ENCODE measurements at places on chromosomes 1 and 21.

DNA sequence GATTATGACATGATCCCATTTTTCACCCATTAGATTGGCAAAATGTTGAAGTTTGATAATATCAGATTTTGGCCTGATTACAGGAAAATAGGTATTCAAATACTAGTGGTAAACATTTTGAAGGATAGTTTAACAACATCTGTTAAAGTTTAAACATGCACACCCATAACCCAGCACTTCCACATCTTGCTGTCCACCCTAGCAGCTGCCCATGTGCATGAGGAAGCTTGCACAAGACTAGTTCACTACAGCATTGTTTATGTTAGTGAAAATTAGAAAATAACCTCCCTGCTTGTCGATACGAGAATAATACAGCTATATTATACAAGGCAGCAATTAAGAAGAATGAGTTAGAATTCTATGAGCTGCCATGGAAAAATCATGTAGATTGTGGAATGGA, 127.6 kb downstream of the C1orf21 start:
- DNase-seq: no peak

DNA sequence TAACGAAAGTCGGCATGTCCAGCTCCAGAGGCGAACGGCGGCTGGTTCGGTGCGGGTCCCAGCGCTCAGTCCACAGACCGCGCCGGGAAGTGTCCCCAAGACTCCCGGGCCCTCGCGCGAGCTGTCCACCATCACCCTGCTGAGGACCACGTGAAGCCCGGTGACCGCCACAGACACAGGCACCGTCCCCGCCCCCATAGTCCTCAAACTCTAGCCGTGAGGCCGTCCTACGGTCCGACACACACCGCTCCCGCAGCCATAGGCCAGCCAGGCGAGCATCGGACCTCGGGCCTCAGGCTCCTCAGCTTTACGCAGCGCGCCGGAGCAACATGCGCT, 535 bp downstream of the SETD4 start:
- DNase-seq: no peak

- no peak for DNase-seq
Measured at GRCh38 chr1:179003512-179004066, 22.1 kb upstream of the FAM20B start.

DNA sequence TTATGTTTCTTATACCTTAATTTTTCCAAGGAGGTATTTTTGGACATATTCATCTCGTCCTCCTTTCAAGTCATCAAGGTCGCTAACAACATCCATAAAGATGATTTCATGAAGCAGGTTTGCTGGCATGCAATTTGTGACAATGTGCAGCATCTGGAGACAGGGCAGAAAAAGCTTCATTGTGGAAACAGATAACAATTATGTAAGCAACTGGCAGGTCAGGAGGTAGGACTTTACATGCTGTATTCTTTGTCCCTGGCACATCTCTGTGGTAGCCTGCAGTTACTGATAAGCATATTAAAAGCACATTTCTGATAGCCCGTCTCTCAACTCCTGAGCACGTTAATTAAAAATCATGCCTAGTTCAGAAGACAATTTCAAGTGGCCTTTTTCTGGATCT, 156.8 kb downstream of the LEPR start:
- DNase-seq: no peak

DNA sequence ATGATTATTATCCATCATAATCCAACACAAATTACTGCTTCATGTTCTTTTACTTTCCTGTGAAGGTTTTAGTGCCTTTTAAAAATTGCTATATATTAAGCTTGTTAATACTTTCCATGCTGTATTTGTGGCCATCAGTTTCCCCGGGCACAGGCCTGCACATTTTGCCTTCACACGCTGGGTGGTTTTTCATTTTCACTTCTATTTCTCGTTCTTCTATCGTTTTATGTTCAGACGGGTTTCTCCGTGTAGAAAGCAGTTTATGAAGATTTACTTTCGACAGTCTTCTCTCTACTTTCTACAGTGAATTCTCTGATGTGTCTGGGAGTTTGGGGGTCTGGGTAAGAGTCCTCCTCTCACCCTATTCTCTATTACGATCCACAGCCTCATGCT, 9.5 kb downstream of the RUNX3 start:
- no peak for DNase-seq

All from Ammon's horn (tissue), 1 donor.